ENCODE measurements at places on chromosomes 1 and 21.

DNA sequence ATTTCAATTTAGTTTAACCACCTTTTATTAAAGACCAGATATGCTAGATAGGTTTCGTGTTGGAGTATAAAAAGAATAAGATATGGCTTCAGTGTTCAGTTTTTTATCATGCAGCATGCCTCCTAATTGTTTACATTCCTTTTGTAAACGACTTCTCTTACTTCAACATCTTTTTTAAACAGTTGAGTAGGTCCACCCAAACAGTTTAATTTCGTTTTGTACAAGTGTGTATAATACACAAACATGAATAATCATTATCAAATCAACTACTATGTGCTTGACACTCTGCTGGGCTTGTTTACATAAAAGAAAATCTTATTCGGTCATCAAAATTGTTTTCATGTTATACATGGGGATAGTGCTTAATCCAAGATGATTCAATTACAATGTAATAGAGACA is 906.3 kb upstream of the ADGRL4 start:
- no peak for DNase-seq

- no peak for DNase-seq
Observed at GRCh38 chr1:110187139-110187890, 22.8 kb upstream of the KCNC4 start.

- DNase-seq, result no peak
Observed at GRCh38 chr1:111702504-111703050, 36.6 kb downstream of the INKA2 start.

GRCh38 chr1:93905734-93906133 is 3.5 kb downstream of the GCLM start:
- no peak for DNase-seq

DNA sequence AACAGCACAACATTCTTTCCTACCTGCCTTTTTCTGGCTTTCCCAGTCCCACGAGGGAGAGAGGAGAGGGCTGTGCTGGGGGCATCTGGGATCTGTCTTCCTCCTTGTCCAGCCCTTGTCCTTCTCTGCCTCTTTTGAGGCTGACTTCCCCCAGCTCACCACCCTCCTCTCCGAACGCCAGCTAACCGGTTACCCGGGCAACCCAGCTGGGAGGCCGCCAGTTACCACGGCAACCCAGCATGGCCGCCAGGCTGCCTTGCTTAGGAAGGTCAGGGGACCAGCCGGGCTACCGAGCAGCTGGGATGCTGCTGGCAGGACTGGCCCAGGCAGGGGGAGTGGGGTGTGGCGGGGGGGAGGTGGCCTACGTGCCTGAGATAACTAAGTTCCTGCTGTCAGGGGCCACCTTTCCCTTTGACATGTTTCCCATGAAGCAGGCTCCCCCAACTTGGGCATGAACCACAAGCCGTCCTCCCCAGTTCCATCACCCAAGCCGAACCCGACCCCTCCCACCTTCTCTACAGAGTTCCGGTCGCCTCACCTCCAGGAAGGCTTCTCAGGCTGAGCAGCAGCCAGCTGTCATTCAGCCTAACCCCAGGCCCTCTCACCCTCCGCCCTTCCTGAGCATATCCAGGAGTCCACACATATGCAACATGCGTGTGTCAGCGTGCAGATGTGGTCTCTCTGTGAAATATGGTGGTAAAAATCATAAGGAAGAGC is 8.7 kb downstream of the PLEKHA6 start:
- DNase-seq, result peak; percentile 36

DNA sequence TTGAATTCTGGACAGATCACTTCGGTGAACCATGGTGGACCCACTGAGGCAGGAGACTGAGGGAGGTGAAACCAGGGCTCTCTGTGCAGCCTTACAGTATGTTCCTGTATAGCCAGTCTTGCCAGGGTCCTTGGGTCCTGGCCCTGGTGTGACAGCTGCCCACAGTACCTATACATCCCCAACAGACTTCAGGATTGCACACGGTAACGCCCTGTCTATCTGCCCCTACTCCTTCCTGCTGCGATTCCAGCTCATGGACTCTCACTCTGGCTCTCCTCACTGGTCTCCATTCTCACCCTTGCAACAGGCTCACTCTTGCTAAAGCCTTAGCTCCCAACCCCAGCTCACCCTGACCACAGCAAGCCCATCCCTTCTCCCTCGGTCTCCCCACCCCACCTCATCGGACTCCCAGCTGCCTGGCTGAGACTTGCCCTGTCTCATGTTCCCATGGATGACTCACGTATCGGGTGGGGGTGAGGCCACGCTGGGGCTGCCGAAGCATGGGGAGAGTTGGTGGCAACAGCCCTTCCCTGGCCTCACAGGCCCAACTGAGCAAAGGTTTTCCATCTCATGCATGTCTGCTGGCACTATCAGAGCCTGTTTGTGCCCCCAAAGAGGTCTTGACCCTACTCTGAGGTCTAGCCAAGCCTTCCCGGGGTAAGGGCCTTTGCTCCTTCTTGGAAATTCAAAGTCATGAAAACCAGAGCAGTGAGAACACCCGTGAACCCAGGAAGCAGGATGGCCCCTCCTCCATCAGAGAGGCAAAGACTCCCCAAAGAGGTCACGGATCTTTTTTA is 7.1 kb downstream of the PHLDA3 start:
- DNase-seq, result peak; percentile 67

- no peak for DNase-seq
Observed at GRCh38 chr1:13728091-13728715, 28.2 kb downstream of the PRDM2 start.

- DNase-seq, result no peak
Observed at GRCh38 chr1:18923756-18924211, 21.4 kb upstream of the ALDH4A1 start.

- no peak for DNase-seq
Observed at GRCh38 chr1:10664251-10664650, 132.2 kb downstream of the CASZ1 start.

DNA sequence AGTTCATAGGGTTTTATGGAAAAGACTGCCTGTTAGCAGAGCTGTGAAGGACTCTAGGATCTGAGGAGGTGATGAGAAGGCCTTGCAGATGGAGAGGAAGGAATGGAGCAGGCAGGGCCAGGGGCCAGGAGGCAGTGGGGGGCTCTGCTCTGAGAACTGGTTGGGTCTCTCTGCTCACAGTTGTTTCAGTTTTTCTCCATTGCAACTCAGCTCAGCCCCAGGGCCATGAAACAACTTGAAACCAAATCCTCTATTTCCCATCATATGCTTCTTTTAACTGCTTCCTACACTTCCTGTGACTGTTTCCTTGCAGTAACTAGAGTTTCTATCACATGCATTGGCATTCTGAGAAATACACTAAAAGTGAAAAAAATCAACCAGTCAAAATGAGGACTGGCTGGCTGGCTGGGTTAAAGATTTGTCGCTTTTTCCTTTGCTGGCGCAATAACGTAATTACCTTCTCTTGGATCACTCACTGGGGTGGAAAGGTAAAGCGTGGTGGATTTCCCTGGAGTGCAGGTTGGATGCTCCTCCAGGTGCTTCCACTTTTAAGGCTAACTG is 172.0 kb downstream of the CDC7 start:
- DNase-seq, result no peak

GRCh38 chr1:114821978-114822377 is 32.7 kb upstream of the SYCP1 start:
- no peak for DNase-seq

DNA sequence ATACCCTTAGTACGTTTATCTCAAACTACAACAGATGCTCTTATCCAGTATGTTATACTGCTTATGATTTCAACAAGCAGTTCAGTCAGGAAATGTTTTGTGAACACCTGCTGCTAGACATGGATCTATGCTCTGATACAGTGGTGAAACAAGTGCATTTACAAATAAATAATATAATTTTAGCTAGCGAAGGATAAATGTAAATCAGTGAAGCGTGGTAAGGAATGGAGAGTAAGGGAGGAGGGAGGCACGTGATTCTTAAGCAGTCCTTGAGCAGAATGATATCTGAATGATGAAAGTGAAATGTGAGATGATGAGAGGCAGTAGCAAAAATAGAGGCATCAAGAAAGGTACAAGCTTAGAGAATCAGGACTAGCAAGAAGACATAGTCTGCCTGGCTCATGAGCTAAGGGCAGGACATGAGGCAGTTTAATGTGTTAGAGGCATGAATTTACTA is 6.3 kb downstream of the TSNAX start:
- DNase-seq, result peak; percentile 60
